ENCODE measurements at places on chromosomes 16 and 17.

GRCh38 chr17:42821176-42821575 is 2.9 kb downstream of the BECN1 start:
- DNase-seq, result no peak

DNA sequence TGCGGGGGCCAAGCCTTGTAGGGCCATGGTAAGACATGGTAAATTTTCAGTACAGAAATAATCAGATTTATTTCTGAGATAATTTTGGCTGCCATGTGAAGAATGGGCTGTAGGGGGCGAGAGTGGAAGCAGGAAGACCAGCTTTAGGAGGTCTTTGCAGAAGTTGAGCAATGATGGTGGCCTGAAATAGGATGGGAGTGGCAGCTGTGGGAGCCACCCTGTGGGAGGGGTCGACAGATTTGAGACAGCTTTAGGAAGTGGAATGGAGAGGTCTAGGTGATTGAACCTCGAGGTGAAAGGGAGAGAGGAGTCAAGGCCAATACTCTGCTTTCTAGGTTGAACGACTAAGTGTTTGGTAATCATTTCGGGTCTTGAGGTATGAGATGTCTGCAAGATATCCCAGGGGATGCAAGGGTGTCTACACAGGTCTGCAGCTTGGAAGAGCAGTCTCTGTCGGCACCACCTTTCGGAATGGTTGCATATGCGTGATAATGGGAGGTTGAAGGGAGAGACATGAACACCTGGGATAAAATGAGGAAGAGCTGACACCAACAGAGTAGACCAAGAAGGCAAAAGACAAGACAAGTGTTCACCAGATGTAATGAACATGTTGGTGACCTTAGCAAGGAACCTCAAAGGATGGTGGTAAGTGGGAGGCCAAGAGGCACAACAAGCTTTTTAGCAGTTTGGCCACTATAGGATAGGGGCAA is 4.2 kb upstream of the ATXN7L3 start:
- no peak for DNase-seq

GRCh38 chr16:7505495-7505894 is 172.8 kb downstream of the RBFOX1 start:
- no peak for DNase-seq

DNA sequence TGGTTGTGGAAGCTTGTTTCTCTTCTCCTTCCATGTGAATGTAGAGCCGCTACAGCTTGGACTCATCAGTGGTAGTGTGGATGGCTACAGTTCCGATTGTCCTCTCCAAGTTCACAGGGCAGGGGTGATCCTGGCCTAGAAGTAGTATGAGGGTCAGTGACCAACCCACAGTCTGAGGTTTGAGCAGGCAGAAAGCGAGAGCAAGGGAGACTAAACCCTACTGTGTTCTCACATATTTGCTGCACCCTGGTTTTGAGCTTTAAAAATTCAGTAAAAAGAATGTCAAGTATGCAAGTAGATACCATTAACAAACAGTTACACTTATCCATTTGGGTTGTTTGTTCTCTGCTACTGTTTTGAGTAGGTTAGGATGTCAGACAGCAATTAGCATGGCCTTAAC is 148.9 kb downstream of the MRTFB start:
- no peak for DNase-seq

- DNase-seq, result no peak
Observed at GRCh38 chr16:12775656-12776236, 27.9 kb downstream of the CPPED1 start.

- DNase-seq, result no peak
Observed at GRCh38 chr17:34755371-34755770, 176.0 kb downstream of the TMEM132E start.

GRCh38 chr16:86531641-86532525 is 21.6 kb downstream of the FOXF1 start:
- DNase-seq, result no peak

DNA sequence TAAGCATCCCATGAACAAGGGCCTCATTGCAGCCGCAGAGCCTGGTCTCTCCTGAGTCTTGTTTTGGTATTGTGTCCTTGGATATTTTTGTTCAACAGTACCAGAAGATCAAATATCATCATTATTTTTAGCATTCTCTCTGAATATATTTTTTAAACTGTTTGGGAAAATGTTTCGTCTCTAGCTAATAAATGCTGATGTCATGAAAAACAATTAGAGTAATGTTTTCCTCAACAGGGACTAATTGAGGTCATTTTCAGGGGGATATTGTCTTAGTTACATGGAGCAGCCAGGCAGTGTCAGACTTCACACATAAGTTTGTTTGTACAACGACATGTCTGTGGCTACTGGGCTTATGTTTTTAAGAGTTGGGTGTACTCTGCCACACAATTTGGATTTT is 805.3 kb upstream of the SOX9 start:
- DNase-seq, result no peak

DNA sequence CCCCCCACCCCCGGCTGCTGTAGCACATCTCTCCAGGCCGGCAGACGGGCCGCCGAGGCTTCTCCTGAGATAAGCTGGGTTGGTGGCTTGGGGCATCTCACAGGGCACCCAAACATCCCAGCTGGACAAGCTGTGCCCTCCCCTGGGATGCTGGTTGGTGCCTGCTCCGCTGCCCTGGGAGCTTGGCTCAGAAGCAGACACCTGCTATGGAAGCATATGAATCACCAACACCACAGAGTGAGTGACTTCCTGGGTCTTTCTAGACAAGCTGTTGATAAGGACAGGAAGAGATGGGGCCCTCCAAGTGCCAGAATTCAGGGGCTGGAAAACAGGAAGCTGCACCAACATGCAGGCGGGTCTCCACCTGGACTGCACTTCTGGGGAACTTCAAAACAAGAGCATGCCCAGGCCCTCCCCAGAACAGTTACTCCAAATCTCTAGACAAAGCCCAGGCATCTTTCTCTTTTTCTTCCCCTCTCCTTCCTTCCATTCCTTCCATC is 13.7 kb downstream of the C16orf95 start:
- no peak for DNase-seq

GRCh38 chr17:39200070-39200879 is at the start of gene RPL19:
Gene RPL19 (plus strand): TSS chr17:39200283. CDS start chr17:39200345, 62 bp downstream.
- DNase-seq, result no peak

DNA sequence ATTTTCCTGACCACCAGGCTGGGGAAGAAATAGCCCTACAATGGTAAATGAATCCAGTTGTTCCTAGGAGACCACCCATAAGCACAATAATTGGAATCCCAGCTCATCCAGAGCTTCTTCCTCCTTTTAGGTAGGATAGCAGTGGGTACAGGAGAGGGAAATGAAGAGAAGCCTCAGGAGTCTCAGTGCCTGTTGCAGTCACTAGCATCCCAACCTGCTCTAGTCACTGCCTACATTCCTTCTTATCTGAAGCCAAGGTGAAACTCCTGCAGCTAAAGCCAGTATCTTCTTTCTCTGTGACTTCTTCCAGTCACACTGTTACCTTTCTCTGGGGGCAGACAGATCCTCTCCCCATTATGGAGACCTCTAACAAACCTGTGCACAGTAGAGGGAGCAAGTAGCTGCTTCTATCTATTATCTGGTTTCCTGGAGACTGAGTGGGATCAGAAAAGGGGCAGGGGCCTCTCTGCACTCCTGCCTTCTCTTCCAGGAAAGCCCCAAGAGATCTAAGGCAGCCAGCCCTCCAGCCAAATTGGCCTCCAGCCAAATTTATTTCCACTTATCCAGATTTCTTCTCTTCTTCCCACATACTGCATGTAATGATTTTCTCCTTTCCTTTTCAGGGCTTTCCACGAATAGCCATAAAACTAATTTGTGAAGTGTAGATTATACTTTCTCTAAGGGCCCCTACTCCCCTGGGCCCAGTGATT is 85.5 kb downstream of the SSH2 start:
- DNase-seq, result no peak

- DNase-seq, result no peak
Observed at GRCh38 chr17:4301066-4301465, 37.3 kb upstream of the ANKFY1 start.

GRCh38 chr17:82121660-82122629 is 23.9 kb upstream of the FASN start:
- no peak for DNase-seq

- DNase-seq, result no peak
Observed at GRCh38 chr17:78705071-78705470, 77.0 kb downstream of the CYTH1 start.

GRCh38 chr16:89422905-89423630 is 67.3 kb downstream of the ANKRD11 start:
- DNase-seq, result no peak

DNA sequence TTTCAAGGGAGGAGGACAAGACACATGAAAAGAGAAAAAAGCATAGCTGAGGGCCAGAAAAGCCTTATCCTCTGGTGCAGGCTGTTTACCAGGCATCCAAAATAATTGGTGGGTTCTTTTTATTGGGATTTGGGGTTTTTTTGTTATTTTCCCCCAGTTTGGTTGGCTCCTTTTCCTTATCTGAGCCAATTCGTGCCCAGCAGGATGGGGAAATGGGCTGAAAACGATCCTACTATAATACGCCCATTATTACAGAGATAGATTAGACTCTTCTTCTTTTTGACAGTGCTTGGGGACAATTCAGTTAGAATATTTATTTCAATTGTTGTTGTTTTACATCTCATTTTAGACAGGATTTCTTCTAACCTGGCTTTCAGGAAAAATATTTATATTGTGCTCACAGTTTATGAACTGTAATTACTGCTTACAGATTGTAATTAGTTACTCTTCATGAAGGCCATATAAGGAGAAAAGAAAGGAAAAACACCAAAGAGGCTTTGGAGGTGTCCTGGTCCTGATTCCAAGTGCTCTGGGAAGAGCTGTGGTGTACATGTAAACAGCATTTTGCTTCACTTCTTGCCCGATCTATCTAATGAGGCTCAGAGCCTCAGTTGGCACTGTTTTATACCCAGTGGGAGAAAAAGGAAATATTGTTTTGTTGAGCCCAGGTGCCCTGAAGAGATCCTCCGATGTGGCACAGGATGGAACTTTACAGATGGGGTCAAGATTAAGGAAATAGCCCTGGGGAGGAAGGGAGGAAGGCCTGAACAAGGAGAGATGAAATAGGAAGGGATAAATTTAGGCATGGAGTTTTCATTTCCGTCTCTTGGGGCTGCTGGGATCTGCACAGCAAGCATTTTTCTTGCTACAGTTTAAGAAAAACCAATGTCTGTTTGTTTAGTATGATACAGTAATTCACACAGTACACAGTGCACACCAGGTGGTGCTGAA is 611 bp upstream of the ANKRD40 start:
- DNase-seq, result no peak

DNA sequence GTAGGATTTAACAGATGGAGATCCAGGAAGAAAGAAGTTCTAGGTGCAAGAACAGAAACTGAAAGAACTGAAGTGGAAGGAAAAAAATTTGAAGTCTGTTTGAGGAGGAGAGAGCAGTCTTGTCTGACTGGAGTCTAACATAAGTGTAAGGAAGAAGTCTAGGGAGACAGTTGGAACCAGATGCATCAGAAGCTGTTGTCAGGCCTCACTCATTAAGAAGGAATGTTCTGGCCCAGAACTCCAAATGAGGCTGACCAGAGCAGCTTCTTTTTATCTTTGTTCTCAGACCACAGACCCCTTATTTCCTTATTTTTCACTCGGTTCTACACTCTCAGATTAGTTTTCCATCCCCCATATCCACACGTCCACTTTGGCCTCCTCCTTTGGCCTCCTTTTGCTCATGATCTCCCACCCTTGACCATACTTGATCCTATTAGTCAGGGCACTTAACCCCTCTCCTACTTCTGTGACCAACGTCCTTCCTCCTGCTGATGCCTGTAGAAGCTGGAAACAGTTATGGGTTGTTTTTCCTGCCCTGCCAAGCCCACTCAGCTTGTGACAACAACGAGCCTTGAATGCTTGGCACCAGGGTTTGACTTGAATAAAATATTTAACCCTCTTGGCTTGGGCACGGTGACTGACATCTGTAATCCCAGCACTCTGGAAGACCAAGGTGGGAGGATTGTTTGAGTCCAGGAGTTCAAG is 7.0 kb upstream of the MYH2 start:
- no peak for DNase-seq

DNA sequence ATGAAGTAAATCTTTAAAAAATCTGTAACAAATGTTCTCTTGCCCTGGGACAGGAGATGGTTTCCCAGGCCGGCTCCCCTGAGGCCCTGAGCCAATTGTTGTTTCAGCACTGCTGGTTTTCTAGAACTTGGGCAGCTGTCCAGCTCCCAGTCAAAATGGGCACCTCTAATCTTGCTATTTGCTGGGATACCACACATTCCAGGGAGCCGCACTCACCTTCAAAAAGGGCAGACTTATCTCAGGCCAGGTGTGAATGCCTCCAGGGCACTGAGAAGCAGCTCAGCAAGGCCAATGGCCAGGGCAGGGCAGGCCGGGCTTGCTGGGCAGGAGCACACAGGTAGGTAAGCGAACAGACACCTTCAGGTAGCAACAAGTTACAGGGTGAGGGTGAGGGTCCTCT is 24.4 kb downstream of the TRIM16 start:
- no peak for DNase-seq

DNA sequence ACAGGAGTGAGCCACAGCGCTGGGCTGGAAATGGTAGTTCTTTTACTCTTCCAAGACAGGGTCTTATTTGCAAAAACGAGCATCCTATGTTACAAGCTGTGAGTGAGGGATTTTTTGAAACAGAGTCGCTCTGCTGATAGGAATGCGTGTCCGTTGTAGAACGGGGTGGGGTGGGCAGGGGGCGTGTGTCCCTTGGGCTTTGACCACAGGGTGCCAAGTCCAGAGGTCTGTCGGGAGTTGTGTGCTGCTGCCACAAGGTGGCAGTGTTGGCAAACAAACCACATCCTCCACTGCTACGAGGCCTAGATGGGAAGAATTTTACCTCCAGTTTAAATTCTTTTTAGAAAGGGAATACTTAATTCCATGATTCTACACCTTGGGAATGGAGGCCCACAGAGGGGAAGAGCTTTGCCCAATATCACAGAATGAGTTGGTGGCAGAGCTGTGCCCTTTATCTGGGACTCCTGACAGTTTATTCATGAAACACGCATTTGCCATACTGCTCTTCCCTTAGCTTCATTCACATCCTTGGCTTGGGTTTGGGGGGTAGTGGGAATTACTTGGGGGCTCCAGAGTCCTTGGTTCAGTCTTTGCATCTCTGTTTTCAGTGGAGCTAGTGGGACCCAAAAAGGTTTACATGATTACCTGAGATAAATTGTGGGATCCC is 30.6 kb upstream of the ETV4 start:
- no peak for DNase-seq

- no peak for DNase-seq
Observed at GRCh38 chr17:62823111-62823893, 15.2 kb upstream of the MARCHF10 start.

DNA sequence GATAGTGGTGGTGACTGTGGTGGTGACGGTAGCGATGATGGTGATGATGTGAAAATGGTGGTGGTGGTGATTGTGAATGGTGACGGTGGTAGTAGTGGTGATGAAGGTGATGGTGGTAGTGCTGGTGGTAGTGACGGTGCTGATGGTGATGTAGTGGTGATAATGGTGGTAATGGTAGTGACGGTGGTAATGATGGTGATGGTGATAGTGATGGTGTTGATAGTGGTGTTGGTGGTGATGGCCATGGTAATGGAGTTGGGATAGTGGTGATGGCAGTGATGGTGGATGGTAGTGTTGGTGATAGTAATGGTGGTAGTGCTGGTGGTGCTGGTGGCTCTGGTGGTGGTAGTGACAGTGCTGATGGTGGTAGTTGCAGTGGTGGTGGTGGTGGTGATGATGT is 14.7 kb upstream of the RBFOX1 start:
- no peak for DNase-seq

GRCh38 chr17:57563958-57564357 is 181.1 kb downstream of the CCDC182 start:
- DNase-seq, result no peak

All from esophagus squamous epithelium (tissue), 5 donors.